ENCODE measurements at places on chromosomes 16 and 17.

DNA sequence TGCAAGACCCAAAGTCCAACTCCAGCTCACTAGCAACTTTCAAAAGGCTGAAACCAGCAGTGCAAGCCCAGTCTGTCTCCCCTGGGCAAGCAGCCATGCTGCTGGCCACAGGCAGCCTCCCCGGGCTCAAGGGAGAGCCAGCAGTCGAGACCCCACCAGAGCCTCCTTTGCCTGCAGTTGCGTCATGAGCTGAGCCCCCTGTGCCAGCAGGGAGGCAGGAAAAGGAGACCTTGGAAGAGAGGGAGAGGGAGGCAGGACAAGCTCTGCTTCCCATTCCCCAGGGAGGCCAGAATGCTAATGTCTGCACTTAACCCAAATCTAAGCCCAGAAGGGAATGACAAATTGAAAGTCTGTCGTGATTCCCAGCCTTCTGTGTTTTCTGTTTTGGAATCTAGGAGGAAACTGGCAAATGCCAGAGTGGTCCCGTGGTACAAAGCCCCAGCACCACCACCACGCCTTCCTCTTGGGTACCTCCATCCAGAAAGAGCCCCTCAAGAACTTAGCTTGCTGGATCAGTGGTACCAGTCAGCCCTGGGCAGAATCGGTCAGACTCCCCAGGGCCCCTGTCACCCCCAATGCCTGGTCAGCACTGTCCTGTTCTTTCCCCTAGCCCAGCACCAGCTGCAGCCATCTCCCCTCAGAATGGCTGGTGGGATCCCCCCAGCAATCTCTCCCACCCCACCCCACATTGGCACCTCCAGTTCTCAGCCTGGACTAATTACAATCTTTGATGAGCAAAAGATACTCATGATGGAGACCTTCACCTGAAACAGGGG lies 99.3 kb upstream of the TNRC6C start:
- no peak for DNase-seq

- DNase-seq = no peak
Observed at GRCh38 chr17:44878627-44879221, 20.5 kb downstream of the EFTUD2 start.

GRCh38 chr16:54460263-54460860 lies 173.8 kb upstream of the IRX3 start:
- no peak for DNase-seq

GRCh38 chr16:15857724-15858560 lies 1.1 kb upstream of the MYH11 start:
- DNase-seq = no peak

GRCh38 chr17:79220201-79220712 lies 145.6 kb downstream of the ENGASE start:
- no peak for DNase-seq

DNA sequence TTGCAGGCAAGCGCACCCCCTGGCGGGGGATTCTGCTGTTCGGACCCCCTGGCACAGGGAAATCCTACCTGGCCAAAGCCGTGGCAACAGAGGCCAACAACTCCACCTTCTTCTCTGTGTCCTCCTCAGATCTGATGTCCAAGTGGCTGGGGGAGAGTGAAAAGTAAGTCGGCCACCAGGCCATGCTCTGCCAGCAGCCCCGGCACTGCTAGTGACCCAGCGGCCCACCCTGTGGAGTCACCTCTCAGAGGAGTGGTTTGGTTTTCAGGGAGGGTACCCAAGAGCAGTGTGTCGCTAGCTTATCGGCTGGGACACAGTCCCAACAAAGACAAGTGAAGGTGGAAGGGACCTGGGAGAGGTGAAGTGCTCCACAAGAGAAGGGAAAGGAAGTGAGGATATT lies 8.2 kb downstream of the VPS4A start:
- DNase-seq = no peak

GRCh38 chr17:40448213-40448638 lies 5.0 kb downstream of the IGFBP4 start:
- no peak for DNase-seq

- DNase-seq = no peak
Observed at GRCh38 chr17:63275971-63276745, 169.9 kb downstream of the CYB561 start.

- DNase-seq = no peak
Observed at GRCh38 chr16:11232852-11233726, 22.9 kb downstream of the SOCS1 start.

GRCh38 chr17:57948555-57949420 lies 6.4 kb downstream of the CUEDC1 start:
- DNase-seq = no peak

DNA sequence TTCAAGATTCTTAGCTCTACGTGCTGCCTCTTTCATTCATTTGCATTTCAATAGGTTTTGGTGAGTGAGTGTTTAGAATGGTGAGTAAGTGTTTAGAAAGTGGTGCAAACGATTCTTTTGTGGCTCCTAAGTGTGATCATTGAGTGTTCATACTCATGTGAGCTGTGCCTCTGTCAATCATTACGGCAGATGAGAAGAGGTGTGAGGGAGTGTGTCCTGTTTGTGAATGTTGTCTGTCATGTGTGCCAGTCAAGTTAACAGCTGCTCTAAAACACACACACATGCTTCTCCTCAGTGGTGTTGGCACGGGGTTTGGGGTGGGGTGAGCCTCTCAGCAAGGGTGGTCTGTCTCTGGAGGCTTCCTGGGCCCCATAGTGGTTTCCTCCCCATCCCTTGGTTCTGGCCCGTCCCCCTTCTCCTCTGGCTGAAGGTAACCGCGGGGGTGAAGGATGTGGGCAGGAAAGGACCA lies 11.4 kb downstream of the MYL4 start:
- DNase-seq = no peak

- no peak for DNase-seq
Observed at GRCh38 chr16:53220585-53220984, 165.8 kb downstream of the CHD9 start.

DNA sequence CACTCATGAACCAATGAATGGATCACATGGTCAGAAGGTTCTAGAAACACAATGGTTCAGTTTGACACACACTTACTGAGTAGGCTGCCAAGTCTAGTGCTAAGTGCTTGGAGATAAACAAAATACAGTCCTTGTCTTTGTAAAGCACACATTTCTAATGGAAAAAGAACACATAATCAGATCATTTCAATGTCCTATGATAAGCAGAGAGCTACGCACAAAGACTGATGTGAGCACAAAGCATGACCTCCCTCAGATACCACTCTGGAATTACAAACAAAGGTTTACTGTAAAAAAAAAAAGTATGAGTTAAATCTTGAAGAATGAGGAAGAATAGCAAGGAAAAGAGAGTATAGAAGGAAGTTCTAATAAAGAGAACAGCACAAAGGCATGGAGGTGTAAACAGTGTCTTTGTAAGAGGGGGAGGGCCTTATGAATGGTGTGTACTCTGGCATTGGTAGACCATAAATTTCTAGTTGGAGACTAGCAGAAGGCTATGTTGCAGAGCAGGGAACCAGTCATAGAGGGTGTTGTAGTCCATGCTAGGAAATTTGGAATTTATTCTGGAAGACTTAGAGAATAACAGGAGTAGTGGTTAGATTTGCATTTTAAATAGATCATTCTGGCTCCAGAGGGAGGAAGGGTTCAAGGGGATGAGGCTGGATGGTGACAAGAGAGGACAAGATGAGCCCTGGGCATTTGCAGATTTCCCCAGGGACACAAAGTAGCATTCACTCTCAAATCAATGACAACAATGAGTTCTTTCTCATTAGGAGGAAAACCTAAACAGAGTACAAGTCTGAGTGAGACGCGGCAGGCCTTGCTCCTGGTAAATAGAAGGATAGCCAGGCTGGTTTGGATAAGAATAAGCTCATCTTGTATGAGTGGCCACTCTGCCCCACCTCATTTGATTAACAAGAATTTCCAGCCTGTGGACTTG lies 468.0 kb downstream of the TOX3 start:
- DNase-seq = no peak

DNA sequence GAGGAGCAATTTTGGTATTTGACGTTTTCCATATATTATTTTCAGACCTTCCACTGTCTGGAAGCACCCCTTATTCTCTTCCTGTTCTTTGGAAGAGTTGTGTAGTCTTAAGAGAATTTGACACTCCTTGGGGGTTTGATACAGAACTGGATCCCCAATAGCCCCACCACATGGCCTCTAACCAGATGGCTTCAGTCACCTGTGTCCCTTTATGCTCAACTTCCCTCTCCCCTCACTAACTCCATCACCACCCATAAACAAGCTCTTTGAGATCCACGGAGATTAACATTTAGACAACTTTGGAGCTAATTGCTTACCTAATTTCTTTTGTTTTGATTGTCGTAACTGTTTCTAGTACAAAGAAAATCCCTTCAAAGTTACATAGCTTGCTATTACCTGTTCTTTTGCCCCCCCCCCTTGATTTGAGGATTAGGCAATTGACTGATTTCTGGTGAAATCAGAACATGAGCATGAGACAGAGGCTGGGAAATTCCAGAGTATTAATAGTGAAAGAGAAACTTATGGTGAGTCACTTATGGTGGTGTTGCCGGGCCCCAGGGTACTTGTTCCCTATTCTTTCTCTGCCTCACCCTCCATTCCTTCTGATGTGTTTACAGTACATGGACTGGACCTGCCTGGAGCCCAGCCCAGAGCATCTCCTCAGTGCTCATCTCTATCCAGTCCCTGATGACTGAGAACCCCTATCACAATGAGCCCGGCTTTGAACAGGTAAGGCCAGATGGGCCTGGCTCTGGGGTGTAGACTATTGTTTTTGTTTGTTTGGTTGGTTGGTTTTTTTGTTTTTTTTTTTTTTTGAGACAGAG lies 7.5 kb downstream of the UBE2Z start:
- no peak for DNase-seq

- DNase-seq = no peak
Observed at GRCh38 chr16:19804538-19805323, 79.9 kb downstream of the GPRC5B start.

DNA sequence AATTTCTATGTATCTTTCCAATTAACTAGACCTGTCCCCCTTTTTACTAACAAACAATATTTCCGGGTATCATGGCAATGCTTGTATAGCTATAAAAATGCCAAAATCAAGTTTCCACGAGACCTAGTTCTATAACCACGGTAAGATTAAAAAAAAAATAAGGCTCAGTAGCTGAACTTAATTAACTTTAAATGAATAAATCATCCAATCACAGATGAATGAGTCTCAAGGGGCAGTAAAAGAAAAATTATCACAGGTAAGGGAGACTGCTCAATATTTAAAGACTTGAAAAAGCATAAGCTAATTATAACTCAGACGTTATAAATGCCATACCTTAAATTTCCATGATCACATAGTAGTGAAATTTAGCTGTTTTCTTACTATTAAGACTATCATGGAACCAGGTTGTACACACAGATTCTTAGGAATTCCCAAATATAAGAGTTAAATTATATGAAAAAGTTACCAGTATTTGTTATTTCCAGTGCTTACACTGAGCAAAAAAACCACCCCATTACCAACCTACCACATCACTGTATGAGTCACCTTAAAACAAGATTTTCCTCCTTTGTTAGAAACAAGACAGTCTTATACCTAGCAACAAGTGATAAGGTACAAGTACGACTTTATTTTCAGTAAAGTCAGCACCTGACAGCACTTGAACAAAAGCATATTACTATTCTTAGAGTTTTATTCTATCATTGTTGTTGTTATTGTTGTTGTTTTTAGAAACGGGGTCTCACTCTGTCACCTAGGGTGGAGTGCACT lies 20.6 kb downstream of the SSH2 start:
- DNase-seq = no peak

GRCh38 chr16:81539009-81539758 lies 94.6 kb downstream of the CMIP start:
- DNase-seq = no peak

DNA sequence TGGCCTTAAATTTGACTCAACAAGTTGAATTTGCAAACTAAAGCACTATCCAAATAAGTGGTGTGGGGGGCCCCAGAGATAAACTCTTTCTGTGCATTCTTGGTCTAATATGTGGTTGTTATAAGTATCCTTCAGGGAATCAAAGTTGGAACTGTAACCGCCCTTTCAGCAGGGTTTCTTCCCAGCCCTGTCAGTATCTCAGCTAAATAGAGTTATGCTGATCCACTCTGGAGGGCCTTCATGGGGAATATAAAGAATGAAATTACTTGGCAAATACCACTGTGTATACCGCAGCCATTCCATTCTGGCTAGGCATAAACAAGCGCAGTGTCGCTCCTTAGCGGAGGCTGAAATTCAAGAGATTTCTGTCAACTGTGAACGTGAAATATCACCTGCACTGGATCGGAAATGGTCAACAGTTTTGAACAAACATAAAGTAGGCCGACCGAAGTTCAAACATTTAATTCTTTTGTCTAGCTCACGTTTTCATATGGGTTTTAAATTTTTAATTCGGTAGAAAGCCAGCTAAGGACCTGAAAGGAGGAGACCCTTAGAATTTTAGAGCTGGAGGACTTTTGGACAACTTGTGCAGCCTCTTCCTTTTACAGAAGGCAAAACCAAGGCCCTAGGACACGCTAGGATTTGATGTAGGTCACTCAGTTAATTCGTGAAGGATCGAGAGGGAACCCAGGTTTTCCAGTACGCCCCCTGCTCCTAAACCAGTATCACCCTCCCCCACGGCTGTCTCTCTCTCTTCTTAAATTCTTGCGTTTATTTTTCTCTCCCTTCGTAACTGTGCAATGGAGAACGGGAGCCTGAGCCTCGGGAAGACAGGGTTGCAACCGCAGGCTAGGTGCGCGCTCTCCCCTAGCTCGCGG lies 74.7 kb downstream of the CHD9 start:
- no peak for DNase-seq

DNA sequence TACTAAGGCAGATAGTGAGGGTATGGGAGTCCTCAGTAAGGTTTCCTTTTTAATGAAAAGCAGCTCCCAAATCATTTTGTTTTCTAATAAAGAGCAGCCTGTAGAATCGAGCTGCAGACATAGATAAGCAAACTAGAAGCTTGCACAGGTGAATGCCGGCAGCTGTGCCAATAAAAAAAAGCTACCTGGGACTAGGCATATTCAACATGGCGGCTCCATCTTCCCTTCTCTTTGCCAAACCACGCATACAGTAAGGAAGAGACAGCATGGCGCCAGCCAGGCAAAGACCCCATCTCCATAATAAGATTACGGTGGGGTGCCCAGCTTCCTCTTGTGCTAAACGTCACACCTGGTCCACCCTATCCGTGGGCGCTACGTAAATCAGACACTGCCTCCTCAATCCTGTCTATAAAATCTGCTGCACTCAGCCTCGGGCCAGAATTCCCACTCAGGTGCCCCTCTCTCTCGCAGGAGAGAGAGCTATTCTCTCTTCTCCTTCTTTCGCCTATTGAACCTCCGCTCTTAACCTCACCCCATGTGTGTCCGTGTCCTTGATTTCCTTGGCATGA lies 92.7 kb upstream of the FA2H start:
- DNase-seq = no peak

- DNase-seq = no peak
Observed at GRCh38 chr17:29115961-29116803, 64.0 kb downstream of the MYO18A start.

DNA sequence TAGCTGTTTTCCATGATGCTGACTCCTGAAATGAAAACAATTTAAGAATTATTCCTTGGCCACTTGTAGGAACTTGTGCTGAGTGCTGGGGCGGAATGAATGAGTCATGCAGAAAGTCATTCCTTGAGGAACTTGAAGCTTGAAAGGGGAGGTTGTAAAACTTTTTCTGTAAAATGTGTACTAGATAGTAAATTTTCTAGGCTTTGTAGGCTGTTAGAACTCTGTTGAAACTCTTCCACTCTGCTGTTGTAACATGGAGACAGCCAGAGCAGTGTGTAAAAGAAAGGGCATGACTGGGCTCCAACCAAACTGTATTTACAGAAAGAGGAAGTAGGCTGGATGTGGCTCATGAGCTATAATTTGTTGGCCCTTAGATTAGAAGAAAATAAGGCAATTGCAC lies 46.1 kb downstream of the ABCA8 start:
- DNase-seq = no peak

GRCh38 chr17:72370819-72371218 lies 250.0 kb downstream of the SOX9 start:
- no peak for DNase-seq
